ENCODE measurements at places on chromosomes 5 and 9.

DNA sequence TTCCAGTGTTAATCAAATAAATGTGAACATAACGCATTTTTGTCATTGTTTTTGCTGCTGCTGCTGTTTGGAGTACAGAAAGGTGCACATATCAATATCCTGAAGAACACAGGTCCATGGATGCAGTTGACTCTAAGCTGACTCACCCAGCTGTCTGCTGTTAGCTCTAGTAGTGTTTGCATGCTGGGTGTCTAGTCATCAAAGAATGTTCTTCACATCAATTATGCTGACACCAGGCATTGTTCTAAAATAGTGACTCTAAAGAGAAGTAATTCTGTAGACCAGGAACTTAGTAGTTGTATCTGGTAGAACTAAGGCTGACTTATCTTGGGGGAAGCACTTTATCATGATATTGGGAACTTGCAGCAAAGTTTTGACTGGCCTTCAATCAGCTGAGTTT, 55.7 kb upstream of the DPYSL3 start:
- peak; percentile 10 for DNase-seq

- DNase-seq = no peak
Observed at GRCh38 chr5:107254902-107255234, 415.9 kb downstream of the EFNA5 start.

DNA sequence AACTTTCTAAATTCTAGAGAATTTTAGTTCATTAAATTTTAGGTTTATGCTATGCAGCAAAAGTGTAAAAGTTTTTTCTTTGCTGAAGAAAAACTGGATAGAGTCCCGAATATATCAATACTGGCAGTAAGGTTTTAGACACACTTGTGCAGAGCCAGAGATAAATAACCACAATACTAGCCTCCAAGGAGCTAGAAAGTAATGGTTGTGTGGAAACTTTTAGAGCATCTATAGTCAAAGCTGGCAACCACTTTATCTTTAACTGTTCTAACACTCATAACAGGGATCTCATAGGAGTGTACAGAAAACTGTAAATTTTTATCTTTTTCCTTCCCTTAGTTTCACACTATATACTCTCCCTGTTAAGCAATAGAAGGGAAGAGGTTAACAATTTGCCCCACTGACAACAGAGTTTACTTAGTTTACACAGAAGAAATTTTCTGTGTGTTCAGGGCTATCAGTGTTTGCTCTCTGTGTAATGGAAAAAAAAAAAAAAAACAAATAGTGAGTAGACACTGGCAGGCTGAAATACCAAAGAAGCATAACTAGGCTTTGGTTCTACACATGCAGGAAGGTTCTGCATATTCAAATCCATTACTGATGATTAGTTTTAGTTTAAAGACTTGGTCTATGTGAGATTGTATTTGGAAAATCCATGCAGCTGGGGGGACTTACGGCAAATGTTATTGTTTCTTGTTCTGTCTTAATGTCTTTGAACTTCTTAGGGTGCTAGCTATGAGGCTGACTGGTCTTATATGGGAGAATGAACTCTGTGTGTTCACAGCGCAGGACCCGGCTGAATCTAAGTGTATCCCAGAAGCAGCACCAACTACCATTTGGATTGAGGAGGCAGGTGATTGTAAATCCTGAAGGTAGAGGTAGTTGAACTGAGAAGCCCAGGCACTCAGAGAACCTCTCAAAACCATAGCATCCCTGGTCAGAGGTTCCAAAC, 187.6 kb downstream of the PCSK1 start:
- no peak for DNase-seq

DNA sequence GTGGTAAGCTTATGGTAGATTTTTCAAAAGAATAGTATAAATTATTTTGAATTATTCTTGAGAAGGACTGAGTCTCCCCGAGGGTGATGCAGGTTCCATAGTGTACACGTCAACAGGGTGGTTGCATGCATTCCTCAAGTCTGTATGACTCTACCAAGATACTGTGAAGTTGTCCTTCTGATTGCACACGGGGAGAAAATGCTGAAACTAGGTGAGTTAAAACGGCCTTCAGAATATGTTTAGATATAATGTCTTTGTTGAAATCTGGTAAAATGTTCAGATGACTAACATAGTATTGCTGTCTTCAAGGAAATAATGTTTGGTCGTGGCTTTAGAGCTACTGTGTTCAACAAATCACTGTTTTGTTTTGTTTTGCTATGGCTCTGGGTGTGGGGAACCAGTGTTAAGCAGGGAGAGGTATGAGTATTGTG, 22.4 kb upstream of the TNFAIP8 start:
- no peak for DNase-seq

- no peak for DNase-seq
Observed at GRCh38 chr5:169006842-169007790, 293.8 kb downstream of the SLIT3 start.

- DNase-seq = no peak
Observed at GRCh38 chr9:130977811-130978221, 31.2 kb upstream of the LAMC3 start.

- DNase-seq = no peak
Observed at GRCh38 chr5:57784121-57784520, 301.5 kb upstream of the ACTBL2 start.

DNA sequence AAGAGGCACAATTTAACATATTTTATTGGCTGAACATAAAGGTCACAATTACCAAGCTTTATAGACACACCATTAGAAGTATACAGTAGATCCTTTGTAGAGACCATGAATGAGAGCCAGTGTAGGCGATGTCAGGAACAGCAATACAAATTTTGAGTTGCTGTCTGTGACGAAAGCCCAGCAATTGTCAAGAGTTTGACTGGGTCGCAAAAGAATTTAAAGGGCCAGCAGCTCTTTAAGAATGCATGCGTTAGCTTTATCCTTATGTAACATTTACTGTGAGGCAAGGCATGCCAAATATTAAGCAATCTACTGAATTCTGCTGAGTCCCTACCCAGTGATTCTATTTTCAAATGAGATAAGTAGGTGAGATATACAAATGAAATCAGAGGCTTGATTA, 236.9 kb downstream of the ARRDC3 start:
- no peak for DNase-seq

DNA sequence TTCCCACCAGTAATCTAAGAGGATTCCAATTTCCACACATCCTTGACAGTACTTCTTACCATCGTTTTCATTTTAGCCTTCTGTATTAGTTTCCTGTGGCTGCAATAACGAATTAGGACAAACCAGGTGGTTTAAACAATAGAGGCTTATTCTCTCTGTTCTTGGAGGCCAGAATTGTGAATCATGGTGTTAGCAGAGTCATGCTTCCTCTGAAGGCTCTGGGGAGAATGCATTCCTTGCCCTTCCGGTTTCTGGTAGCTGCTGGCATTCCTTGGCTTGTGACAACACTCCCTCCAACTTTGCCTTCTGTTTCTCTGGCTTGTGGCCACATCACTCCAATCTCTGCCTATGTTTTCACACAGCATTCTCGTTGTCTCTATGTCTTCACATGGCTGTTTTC, 23.5 kb downstream of the RIGI start:
- DNase-seq = no peak

- no peak for DNase-seq
Observed at GRCh38 chr5:39024005-39024404, 50.2 kb downstream of the RICTOR start.

DNA sequence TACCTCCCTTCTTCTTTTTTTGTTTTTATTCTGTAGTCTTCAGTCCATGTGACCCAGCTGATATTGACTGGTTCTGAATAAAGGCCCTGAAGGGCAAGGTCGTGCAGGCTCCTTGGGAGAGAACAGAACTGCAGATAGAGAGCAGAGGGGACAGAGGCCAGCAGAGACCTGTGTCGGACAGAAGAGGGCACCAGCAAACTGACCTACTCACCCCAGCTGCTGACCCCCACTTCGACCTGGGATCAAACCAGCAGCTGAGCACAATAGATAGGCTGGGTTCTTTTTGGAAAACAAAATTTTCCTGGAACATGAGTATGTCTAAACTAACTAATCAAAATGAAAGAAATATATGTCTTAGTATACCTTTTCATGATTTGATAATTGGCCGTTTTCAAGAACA, 695.1 kb downstream of the NR2F1-AS1 start:
- DNase-seq = no peak

- DNase-seq = no peak
Observed at GRCh38 chr9:97628668-97629067, 4.5 kb downstream of the TSTD2 start.

All from HTR-8/SVneo (cell line).